ENCODE measurements at places on chromosomes 16 and 17.

DNA sequence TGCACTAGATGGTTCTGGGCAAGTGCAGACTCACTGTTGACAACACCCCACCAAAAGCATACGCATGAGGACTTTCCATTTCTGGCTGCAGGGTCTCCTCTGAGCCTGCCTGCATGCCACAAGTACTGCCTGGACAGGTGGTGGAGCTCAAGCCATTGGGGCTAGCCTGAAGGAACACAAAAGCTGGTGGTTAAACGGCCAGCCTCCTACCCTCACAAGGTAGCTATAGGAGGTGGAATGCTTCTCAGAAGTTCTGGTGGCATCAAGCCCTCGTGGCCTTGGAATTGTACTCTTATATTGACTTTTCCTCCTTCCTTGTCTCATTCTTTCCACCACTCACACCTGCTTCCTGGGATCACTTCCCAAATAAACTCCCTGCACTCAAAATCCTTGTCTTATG lies 56.6 kb upstream of the BCAR1 start:
- DNase-seq: no peak

DNA sequence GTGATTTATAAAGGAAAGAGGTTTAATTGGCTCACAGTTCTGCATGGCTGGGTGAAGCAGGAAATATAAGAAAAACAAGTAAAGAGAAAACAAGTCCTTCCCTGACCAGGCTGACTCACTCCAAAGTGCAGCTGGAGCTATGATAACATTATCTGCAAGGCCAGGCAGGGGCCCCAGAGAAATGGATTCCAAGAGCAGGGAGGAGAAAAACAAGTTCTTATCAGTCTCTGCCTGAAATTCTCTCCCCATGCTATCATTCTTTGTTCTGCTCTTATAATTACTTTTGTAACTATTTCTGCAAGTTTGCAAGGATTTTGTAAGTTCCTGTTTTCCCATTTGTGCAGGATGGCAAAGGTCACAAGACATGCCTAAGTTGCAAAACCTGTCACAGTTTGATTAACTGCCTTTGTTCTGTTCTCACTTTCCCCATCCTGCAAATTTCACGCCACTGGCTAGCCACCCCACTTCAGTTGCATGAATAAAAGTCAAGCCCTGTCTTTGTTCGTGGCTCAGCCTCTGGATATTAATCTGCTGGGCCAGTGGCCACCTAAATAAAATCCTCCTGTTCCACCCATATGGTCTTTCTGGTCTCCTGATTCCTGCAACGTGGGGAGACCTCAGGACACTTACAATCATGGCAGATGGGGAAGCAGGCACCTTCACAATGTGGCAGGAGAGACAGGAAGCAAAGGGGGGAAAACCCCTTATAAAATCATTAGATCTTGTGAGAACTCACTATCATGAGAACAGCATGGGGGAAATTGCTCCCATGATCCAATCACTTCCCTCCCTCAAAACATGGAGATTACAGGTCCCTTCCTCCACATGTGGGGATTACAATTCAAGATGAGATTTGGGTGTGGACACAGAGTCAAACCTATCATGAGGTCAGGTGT lies 13.1 kb downstream of the ABCA9 start:
- DNase-seq: no peak

DNA sequence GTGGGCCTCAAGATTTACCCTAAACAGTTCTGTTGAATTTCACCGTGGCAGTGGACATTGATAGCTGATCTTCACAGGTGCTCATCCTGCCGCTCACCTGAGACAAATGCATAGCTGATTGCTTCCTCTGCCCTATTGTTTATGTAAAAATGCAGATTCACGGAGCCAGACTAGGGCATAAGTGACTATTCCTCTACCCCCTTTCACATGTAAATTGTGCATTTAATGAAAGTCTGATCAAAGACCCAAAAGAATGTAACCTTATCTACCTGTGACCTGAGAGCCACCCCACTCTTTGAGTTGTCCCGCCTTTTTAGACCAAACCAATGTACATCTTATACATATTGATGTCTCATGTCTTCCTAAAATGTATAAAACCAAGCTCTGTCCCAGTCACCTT lies 312.4 kb upstream of the CDH5 start:
- no peak for DNase-seq

DNA sequence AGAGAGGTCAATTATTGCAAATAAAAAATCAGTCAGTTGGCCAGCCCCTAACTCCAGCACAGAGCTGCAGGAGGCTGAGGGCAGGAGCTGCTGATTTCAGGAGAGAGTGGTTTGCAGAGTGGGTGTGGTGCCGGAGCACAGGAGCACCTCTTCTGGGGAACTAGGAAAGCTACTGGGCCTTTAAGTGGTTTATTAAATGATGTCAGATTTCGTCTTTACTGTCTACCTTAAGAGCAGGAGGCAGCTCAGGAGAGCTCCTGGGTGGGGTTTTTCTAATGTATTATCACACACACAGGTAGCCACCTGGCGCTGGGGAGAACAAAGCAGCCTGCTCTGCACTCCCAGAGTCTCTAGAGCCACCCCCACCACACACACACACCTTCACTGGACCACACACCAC lies 11.5 kb upstream of the HAS3 start:
- DNase-seq: no peak

DNA sequence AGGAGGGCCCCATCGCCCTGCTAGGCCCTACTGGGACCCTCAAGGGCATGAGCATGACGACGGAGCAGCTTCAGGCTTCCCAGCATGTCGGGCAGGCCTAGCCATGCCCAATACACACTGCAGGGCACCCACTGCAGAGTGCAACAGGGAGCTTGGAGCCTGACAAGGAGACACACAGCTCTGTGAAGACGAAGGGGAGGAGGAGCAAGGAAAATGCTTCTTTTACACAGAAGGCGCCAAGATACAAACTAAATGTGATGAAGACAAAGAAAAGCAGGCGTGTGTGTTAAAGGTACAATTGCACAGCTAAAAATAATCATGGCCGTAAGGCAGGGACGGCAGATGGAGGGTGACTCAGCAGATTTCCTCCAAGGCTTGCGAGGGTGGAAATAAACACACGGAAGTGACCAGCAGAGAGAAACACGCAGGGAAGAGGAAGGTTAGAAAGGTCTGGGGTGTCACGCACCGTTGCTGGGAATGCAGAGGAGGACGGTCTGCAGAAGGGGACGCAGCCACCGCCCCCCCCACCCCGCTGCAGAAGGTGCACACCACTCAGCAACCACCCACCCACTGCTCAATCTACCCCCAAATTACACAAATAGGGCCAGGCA lies 108.5 kb downstream of the ZNF778 start:
- DNase-seq: no peak

DNA sequence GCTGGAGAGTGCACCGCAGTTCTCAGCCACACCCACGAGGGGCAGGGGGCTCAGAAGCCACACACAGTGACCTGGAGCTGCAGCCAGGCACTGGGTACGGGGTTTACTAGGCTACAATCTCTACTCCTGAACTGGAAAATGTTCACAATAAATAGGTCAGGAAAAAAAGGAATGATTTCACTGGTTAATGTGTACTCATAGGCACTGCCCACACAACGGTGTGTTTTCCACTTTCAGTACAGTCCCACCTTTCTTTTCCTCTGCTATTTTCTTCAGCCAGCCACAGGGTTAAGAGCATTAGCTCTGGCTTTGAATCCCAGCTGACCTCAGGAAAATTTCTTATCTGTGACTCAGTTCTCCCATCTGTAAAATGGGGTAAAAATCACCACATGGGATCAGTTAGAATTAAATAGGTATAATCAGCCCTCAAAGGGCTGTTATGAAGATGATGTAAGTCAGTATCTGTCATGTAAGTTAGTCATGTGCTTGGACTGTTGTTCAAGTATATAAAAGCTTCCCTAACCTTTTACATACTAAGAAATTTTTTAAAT lies 35.7 kb downstream of the ZCCHC14 start:
- no peak for DNase-seq

- DNase-seq: no peak
Measured at GRCh38 chr17:58679263-58680037, 12.4 kb downstream of the TEX14 start.

DNA sequence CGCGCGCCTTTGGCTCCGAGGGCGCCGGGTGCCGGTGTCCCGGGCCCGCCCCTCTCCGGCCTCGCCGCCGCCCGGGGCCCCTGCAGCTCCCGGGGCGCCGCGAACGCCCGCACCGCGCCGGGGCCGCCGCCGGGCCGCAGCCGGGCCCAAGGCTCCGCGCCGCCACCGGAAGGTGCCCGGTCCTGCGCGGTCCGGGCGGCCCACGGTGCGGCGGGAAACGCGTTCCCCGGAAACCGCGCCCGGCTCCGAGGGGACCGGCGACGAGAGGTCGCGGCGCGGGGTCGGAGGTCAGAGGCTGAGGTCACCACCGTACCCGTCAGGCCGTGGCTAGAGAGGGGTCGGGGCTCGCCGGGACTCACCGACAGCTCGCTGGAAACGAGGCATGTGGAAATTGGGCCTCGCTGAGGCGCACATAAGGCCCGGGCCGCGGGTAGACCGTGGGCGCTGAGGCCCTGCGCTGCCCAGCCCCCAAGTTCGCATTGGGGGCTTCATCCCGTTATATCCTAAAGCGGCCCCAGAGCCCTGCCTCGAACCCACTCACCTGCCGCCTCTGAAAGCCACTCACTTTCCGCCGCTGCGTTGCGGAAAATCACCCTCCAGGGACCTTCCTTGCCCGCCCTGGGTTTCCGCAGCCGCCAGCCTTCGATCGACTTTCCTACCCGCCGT lies at the start of gene DUS1L:
Gene DUS1L, minus strand, starts transcription at position 167 of the 666 bp plus-strand sequence. CDS start 745 bp downstream, outside the sequence.
- DNase-seq: peak; percentile 70

Data from stimulated activated CD4-positive, alpha-beta T cell treated with anti-CD3 and anti-CD28 coated beads, Interleukin-15, amount 100 ng/mL, for 1 hour (primary cell).